ENCODE measurements at places on chromosomes 11 and 22.

- no peak for DNase-seq
Measured at GRCh38 chr11:11789735-11790369, 51.9 kb upstream of the USP47 start.

GRCh38 chr11:70646272-70647049 lies 248.1 kb downstream of the CTTN start:
- DNase-seq: no peak

- no peak for DNase-seq
Measured at GRCh38 chr11:116057000-116057399, 552.8 kb upstream of the CADM1 start.

DNA sequence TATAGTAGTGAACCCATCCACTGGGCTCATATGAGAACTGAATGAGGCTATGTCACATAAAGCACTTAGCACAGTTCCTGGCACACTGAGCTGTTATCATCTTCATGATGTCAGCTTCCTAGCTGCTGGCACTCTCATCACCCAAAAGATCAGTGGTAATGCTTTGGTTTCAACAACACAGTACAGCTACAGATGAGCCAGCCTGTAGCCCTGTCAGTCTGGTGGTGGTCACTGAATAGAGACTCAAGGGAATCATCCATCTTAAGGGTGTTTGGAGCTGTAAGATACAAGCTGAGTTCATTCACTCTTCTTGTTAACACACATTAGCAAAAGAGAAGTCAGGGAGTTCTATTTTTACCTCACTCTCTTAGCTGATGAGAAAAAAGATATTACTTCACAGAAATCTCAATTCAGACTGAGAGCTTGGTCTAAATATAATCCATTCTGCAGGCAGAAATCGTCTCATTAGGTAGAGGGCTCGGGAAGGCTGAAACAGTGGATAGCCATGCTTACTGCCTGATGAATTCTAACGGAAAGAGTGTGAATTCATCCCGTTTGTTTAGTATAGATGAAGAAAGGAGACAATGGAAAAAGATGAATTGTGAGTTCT lies 6.3 kb upstream of the SLC1A2 start:
- no peak for DNase-seq

DNA sequence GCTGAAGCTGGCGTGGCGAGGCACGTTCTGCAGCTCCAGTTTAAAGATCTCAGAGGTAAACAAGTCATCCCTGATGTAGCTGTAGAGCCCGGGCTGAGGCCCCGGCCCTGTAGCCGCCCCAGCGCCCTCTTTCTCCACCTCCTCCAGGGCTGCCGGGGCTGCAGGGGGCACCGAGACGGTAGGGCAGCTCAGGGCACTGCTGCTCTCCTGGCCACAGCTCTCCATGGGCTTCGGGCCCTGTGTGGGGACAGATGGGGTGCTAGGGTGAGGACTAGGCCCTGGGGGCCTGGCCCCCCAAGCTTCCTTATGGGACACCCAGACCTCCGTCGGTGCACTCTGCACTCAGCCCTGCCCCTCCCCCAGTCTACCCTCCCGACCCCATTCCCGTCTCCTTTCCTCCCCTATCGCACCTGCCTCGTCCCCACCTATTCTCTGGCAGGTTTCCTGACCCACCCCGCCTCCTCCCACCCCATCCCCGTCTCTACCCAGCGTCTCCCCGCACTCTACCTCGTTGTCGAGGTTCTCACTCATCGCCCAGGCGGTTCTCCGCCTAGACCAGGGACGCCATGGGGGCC lies 559 bp downstream of the RANBP1 start:
- DNase-seq: no peak

Data from stimulated activated CD8-positive, alpha-beta memory T cell treated with anti-CD3 and anti-CD28 coated beads, Interleukin-7, amount 100 ng/mL, for 1 hour (primary cell).